ENCODE measurements at places on chromosomes 13 and 19.

DNA sequence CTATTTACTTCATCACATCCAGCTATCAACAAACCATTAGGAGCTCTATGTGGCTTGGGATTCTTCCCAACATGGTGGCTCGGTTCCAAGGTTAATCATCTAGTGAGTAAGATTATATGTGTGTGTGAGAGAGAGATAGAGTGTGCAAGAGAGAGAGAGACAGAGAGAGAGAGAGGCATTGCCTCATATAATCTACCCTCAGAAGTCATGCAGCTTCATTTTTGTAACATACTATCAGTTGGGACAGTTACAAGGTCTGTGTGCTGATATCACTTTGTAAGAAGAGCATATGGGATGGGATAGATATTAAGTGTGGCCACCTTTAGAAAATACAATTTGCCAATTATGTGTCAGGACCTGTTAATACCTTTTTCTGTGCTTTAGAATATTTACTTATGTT, 104.1 kb downstream of the NDFIP2 start:
- no peak for DNase-seq

- no peak for DNase-seq
Observed at GRCh38 chr13:90205911-90206310, 1141.6 kb upstream of the MIR17HG start.

GRCh38 chr19:51135004-51135403, 7.1 kb upstream of the SIGLEC7 start:
- DNase-seq: no peak

DNA sequence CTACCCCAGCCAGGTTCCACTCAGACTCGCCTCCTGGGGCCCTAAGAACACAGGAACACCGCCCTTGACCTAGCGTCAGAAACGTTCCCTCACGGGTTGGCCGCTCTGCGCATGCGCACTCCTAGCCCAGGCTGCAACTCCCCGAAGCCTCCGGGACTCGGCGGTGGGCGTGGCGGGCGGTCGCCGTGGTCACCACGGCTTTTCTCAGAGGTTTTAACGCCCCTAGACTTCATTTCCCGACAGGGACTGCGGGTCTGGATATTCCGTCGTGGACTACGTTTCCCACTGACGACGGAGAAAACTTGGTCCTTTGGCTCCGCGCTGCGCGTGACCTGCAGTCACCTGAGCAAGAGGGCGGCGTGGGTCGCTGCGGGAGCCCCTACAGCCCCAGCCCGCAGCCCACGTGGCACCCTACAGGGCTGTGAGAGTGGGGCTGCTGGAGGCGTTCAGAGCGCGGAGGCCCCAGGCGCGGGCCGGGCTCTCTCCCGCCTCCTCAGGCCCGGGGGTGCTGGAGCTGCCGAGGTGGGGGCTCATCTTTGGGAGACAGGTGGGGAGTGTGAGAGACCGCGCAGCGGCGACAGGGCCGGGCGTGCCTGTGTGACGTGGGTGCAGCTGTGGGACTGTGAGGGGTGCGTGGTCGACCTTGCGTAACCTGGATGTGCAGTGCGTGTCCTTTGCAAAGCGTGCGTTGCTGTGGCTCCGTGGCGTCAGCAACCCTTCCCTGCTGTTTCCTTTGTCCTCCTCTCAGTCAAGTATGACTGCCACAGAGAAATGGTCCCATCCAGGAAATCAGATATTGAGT, 38.0 kb upstream of the ZNF573 start:
- DNase-seq: peak; percentile 33

- DNase-seq: no peak
Observed at GRCh38 chr13:95627590-95627989, 16.9 kb downstream of the DZIP1 start.

- DNase-seq: no peak
Observed at GRCh38 chr19:40378509-40378908, 11.5 kb downstream of the HIPK4 start.

GRCh38 chr19:38142176-38143035, 81.6 kb downstream of the DPF1 start:
- peak; percentile 79 for DNase-seq

GRCh38 chr19:31332096-31332495, 17.1 kb downstream of the TSHZ3 start:
- DNase-seq: no peak

DNA sequence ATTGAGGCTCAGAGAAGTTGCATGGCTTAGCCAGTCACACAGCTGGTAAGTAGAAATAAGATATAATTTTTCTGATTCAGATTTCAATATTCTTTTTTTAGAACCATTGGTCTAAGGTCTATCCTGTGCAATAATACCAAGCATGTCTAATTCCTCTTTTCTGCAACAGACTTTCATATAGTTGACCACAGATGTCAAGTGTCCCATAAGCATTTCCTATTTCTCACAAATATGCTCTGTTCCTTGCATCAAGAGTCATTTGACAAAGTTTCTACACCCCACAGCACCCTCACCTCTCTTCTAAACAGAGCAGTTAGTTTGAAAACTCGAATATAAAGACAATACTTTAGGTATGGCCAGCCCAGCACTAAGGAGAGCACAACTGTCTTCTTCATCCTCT, 26.8 kb upstream of the SACS start:
- DNase-seq: no peak

Data from D341Med (cell line).